Foreskin melanocyte (primary cell): ENCODE measurements at places on chromosomes 11 and 22.

GRCh38 chr11:102204174-102204573 lies 93.9 kb downstream of the YAP1 start:
- DNase-seq, result no peak

GRCh38 chr22:23128269-23129108 lies 13.3 kb downstream of the RSPH14 start:
- peak; percentile 37 for DNase-seq

- no peak for DNase-seq
These were observed 12.0 kb downstream of the UPK3A start for GRCh38 chr22:45296628-45297297.

- DNase-seq, result no peak
These were observed at the start of gene CARNS1 for GRCh38 chr11:67415501-67416304. Gene CARNS1, plus strand, starts transcription at chr11:67415678. Its CDS starts 522 bp downstream, at chr11:67416200.

DNA sequence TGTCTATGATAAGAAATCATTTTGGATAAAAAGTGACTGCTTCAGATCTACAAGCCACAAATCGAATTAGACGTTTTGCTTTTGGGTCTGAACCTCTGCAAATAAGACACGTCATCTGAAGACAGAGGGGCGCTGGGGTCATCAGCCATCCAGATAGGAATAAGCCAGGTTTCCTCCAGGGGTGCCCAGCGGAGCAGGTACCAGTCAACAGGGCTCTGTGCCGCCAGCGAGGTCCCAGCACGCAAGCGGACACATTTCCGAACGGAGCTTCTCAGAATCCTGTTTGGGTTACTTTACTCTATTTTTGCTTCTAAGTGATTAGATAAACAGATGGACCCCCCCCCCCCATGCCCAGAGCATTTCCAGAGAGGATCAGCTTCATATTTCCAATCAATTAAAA lies 873.8 kb downstream of the BRD1 start:
- DNase-seq, result no peak

DNA sequence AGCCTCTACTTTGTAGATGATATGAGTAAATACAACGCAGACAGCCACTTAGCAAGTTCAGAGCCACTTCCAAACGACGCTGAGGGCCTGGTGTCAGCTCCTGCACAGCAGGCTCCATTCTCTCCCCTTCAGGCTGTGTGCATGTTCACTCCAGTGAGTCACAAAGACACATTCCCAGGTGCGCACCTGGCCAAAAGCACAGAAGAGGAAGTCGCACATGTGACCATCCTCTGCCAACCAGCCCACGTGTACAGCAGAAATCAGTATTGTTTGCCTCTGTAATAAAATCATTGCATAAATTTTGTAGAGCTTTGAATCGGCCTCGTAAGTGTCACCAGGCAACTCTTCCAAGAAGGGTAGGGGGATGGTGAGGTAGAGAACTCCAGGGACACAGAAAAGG lies 19.5 kb upstream of the TPH1 start:
- no peak for DNase-seq

DNA sequence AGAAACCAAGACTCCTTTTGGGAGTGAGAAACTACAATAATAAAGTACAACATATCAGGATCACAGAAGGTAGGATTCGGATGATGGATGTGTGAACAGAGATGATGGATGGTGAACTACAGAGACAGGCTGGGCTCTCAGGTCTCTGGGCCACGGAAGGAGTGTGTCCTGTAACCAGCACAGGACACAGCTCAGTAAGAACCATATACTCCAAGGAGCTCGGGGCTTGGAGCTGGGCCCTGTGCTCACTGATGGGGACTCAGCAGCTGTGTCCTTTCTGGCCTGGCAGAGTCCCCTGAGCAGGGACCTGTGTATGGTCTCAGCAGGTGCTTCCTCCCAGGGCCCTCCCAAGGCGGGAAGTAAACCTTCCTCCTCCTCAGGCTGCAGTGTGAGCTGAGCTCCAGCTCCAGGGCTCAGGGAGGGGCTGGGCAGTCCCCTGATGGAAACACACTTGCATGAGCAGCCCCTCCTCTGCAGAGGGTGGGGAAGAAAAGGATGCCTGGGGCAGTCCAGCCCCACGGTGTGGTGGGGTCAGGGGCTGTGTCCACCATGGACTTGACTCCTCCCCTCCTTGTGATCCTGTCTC lies 39.8 kb upstream of the TOP3B start:
- no peak for DNase-seq

GRCh38 chr11:74135127-74135840 lies 35.5 kb downstream of the C2CD3 start:
- DNase-seq, result peak; percentile 18

- DNase-seq, result no peak
These were observed 55.8 kb downstream of the MS4A13 start for GRCh38 chr11:60570970-60571369.

DNA sequence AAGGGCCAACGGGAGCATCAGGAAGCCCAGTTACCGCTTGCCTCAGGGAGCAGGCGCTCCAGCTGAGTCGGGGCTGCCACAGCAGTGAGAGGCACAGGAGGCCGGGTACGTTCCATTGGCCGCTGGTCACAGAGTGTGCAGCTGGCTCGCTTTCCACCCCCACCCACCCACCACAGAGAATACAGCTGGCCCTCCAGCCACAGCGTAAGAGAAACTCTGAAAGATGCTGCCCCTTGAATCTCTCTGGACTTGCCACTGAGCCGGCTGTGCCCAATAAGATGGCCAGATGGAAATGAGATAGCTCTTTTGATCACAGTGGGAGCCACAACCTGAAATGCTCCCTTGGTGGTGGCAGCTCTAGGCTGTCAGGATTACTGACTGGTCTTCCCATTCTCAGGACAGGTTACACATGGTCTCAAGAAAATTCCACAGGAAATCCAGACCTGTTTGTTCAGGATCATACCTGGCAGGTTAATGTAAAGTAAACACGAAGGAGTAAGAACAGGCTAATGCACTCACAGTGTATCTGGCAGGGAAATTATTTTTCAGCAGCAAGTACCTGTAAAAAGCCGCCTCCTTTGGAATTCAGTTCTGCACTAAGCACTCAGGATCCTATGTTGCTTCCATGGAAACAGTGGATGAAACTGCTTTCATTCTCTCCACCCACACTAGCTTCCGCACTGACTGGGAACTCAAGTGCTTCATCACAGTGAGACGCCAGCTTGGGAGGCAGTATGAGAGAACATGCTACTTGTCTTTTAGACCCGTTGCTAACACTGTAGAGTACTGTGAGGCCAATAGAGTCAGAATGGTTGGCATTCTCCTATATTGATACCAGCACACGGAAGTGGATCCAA lies 16.5 kb downstream of the SIAE start:
- DNase-seq, result no peak

GRCh38 chr11:65429724-65430405 lies 7.3 kb downstream of the NEAT1 start:
- peak; percentile 73 for DNase-seq

DNA sequence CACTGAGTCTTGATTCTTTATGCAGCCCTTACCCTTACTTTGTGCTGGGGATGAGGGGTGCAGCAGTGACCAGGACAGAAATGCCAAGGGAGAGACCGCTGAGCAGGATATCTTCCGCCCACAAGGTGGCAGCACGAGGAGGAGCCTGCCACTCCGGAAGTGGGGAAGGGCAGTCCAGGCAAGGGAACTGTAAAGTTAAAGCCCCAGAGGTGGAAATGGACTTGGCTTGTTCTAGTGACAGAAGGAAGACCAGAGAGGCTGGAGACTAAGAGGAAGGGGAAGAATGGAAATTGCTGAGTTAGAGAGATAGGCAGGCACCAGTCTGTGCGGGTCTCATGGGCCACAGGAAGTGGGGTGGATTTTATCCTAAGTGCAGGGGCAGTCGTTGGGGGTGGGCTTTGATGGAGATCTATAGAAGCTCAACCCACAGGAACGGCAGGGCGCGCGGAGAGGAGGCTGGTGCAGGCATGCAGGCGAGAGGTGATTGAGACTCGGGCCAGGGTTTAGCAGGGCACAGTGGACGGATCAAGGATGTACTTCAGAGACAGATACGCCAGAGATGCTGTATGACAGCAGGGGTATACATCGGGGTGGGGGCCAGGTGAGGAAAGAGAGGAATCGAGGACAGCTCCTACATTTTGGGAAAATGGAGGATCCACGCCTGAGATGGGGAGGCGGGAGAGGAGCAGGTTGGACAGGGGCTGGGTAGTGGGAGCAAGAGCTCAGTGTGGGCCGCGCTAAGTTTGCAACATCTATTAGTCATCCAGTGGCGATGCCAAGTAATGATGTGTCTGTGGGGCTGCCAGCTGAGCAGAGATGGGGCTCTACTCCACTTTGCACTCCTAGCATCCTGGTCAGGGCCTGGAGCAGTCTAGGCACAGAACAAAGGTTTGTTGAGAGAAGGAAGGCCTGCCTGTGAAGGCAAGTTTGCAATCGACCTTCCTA lies 3.3 kb upstream of the GRK2 start:
- DNase-seq, result peak; percentile 73

DNA sequence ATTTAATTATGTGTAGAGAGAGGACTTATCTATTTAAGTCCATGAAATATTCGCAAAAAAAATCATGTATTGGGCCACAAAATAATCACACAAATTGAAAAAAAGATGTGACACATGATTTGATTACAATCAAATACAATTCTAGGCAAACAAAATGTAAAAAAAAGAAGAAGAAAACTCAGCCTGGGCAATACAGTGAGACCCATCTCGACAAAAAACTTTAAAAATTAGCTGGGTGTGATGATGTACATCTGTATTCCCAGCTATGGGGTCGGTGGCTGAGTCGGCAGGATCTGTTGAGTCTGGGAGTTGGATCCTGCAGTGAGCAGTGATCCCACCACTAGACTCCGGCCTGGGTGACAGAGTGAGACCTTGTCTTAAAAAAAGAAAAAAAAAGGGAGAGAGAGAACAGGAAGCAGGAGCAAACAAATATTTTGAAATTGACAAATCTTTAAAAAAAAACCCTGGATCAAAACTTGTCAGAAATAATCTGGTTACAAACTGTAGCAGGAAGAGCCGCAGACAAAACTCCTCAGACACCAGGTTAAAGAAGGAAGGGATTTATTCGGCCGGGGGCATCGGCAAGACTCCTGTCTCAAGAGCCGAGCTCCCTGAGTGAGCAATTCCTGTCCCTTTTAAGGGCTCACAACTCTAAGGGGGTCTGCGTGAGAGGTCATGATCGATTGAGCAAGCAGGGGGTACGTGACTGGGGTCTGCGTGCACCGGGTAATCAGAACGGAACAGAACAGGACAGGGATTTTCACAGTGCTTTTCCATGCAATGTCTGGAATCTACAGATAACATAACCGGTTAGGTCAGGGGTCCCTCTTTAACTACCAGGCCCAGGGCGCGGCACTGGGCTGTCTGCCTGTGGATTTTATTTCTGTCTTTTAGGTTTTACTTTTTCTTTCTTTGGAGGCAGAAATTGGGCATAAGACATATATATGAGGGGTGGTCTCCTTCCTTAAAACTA lies 3.3 kb upstream of the TYMP start:
- DNase-seq, result no peak

DNA sequence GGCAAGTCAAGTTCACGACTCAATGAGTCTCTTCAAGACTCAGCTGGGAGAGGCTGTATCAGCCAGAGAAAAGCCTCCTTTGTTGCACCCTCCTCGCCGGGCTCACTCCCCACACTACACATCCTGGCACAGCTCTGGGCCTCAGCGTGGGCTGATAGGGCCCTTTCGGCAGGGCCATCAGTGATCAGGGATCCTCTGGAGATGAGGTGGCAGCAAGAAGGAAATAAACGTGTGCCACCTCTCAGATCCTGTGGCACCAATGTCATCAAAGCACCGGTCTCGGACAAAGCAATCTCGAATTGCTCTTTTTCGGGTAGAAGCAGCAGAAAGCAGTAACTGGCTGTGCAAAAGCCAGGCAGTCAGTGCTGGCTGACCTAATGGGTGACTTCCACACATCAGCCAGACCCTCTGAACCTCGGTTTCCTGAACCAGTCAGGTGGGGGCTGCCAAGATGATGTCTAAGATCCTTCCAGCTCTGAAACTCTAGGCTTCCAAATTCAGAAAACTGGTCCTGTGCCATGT lies 2.1 kb downstream of the EHD1 start:
- DNase-seq, result peak; percentile 66

- DNase-seq, result peak; percentile 54
These were observed 29.1 kb upstream of the BIRC3 start for GRCh38 chr11:102287964-102288724.

DNA sequence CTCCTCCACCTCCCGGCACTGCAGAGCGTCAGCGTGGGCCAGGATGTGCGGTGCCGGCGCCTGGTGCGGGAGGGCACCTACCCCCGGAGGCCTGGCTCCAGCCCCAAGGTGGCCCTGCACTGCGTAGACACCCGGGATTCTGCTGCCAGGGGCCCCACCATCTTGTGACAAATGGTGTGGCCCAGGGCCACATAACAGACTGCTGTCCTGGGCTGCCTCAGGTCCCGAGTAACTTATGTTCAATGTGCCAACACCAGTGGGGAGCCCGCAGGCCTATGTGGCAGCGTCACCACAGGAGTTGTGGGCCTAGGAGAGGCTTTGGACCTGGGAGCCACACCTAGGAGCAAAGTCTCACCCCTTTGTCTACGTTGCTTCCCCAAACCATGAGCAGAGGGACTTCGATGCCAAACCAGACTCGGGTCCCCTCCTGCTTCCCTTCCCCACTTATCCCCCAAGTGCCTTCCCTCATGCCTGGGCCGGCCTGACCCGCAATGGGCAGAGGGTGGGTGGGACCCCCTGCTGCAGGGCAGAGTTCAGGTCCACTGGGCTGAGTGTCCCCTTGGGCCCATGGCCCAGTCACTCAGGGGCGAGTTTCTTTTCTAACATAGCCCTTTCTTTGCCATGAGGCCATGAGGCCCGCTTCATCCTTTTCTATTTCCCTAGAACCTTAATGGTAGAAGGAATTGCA lies 13.5 kb downstream of the TSKU start:
- no peak for DNase-seq

- DNase-seq, result peak; percentile 90
These were observed 50.5 kb downstream of the MAPK1 start for GRCh38 chr22:21816787-21817496.

DNA sequence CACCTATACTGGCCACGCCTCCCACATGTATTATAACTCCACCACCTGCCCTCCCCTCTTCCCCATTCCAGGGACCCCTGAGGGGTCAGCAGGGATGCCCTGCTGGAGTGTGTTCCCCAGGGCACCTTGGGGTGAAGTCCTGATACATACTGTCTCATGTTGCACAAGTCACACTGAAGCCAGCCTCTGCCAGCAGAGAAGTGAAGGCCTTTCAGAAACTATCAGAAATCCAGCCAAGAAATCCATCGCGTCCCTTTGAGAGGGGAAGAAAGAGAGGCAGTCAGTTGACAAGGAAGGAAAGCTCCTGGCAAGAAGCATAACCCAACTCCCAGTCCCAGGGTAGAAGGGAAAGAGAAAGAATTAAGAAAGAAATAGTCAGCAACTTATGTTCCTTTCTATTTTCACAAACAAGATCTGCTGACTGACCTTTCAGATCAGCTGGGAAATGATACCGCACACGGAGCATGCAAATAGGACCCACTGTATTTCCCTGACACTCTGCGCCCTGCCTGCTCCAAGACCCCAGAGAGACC lies 45.2 kb downstream of the SC5D start:
- no peak for DNase-seq

GRCh38 chr22:19478045-19478900 lies 720 bp downstream of the UFD1 start:
- peak; percentile 11 for DNase-seq

DNA sequence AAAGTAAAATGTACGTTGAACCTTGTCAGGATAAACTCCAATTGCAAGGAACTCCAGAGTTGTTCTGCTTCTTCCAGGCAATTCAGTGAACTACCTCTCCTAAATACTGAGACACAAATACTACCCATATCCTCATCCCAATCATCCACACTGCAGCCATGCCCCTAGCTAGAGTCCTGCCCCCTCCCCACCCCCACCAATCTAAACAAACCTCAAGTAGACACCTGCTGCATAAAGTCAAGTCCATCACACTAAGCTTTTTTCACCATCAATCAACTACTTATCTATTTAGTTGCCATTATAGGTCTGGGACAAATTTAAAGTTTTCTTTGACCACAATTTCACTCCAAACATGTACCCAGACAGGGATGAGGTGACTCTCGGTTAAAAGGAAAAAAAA lies 93.2 kb upstream of the APOA1 start:
- DNase-seq, result no peak
